ENCODE measurements at places on chromosomes 2 and 18. TPM values are rescaled to one million over a fixed set of nuclear protein-coding genes. Genes with fewer than 3 reads are reported as not detected.
A peak's percentile ranks its signal among the peaks of the same experiment; 100 is the strongest.

The PTPRN gene
- total RNA-seq = not detected

The FABP1 gene
- not detected for total RNA-seq

The C2orf80 gene
- not detected for total RNA-seq

The NGEF gene
- total RNA-seq = 0.22 TPM

The MOGAT1 gene
- not detected for total RNA-seq

The MEIS1 gene
- 26.5 TPM for total RNA-seq

The SRD5A2 gene
- total RNA-seq = not detected

The KRTCAP3 gene
- total RNA-seq = 4.6 TPM

The SLC4A5 gene
- total RNA-seq = 0.97 TPM

The NOL4 gene
- not detected for total RNA-seq

The TNFRSF11A gene
- 11.1 TPM for total RNA-seq

DNA sequence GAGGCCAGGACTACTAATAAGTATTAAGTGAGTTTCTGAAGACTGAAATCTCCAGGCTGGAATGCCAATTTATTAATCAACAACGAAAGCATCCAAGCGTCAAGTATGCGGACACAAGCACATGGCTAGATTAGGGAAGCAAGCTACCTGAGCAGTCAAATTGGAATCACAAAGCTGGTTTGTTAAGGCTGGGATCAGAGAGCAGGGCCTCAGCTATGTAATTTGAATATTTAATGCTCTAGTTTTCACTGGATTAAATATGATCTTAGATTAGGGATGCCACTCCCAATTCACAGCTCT is 5.7 kb downstream of the CCL20 start:
- no peaks in the 10 kb centered on the region for H3K27me3 ChIP-seq
- H3K36me3 ChIP-seq = no peaks in the 10 kb centered on the region
- peaks cover 33% of the 10 kb centered on the region for H3K4me1 ChIP-seq
- no peak overlapping the region for H3K4me3 ChIP-seq
- no peak for DNase-seq

GRCh38 chr2:15348636-15349035 is 212.5 kb downstream of the NBAS start:
- no peak overlapping the region for H3K27ac ChIP-seq
- no peaks in the 10 kb centered on the region for H3K36me3 ChIP-seq
- no peaks in the 10 kb centered on the region for H3K4me1 ChIP-seq
- no peak for DNase-seq

DNA sequence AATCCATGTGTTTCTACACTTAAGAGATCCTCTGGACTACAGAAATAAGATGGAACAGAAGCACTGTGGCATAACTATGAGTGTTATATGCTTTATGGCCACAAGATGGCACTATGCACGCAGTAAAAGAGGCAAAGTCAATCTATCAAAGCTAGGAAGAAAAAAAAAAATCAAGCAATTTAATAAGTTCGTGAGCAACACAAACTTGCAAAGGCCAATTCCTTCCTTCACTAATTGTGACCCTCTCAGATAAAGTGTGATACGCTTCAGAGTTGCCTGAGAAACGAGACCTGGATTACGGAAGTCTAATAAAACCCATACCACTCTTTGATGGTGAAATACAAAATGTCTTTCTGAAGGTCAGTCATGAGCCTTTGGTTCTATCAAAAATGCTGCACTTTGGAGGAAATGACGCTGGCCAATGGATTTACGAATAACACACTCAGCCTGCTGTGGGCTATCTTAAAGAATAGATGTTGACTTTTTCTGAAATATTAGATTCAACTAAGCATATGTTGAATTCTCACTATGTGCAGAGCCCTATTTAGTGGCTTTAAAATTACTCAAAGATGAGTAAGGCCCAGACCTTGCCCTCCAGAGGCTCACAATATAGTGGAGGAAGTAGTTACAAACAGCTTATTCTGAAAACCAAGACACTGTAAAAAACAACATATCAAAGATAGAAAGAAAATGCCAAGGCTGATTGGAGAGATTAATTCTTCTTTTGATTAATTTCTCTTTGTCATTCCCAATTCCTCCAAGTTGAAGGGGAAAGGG is 35.5 kb upstream of the TTR start:
- DNase-seq = peak; percentile 82
- no peaks in the 10 kb centered on the region for H3K27me3 ChIP-seq
- peaks cover 3% of the 10 kb centered on the region for H3K4me1 ChIP-seq
- H3K27ac ChIP-seq = no peak overlapping the region

DNA sequence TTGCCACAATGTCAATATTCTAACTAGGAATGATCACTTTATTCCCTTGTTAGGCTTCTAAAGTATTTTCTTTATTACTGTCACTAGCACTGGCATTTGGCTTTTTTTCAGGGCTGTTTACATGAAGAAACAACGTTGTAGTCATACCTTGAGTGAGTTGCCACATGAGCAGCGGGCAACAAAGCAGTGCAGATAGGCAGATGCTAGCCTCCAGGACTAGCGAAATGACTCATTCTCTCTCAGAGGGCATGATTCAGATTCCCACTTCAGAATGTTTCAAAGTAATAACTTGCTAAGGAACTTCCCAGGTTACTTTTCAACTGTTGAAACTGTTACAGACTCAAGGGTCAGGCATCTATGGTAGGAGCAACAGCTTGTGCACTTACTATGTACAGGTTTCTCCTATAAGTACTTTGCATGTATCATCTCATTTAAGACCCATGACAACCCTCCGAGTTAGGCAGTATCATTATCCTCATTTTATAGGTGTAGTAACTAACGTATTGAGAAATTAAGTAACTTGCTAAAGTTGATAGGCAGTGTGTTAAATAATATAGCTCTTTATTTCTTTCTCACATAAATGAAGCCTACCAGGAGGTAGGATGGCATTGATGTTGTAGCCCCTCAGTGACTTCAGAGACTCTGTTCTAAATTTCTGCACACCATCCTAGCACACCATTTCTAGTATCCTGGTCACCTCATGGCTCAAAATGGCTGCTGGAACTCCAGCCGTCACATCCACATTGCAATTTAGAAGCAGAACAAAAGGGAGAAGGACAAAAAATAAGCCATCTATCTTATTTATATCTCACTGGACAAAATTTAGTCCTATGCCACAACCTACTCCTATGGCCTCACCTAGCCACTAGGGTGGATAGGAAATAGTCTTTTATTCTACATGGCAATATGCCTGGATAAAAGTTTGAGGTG is 83.3 kb downstream of the ICOS start:
- no peak for DNase-seq
- H3K27me3 ChIP-seq = peaks cover 12% of the 10 kb centered on the region
- H3K4me1 ChIP-seq = peaks cover 6% of the 10 kb centered on the region
- H3K4me3 ChIP-seq = no peak overlapping the region
